ENCODE measurements at places on chromosomes 4 and X. TPM values are rescaled to one million over a fixed set of nuclear protein-coding genes. Genes with fewer than 3 reads are reported as not detected.

DNA sequence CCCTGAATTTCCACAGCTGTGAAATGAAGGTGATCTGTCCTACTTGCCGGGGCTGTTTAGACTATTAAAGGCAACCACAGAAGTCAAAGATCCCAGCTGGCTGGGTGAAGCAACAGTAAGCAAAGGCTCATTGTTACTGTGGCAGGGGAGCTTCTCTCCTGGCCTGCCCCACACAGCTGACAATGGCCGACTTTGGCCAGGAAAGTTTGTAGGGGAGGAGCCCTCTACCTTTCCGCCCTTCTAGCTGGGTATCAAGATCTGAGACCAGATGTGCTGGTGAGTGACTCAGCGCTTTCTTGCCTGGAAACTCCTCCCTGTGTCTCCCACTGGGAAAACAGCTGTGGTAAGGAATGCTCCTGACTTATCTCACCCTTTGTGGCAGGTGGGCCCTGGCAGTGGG is 21.1 kb downstream of the RASSF6 start:
- peak overlapping the region; percentile 19 for H3K4me3 ChIP-seq
- DNase-seq: peak; percentile 90
- no peaks in the 10 kb centered on the region for H3K4me1 ChIP-seq
- no peaks in the 10 kb centered on the region for H3K36me3 ChIP-seq

DNA sequence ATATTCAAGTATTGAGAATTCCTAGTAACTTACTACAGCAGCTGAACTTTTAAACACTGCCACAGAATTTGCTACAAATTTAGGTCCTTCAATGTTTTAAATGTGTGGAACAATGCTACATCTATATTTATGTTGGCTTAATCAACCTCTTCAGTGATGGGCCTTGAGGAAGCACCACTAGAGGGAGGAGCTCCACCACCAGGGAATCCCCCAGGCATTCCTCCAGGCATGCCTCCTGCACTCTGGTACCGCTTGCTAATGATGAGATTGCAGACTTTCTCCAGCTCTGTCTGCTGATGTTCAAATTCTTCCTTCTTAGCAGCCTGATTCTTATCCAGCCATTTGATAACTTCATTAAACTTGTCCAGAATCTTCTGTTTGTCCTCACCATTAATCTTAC is 190.8 kb downstream of the HTR2C start:
- no peak overlapping the region for H3K4me3 ChIP-seq
- H3K27ac ChIP-seq: no peak overlapping the region
- H3K27me3 ChIP-seq: no peaks in the 10 kb centered on the region
- no peaks in the 10 kb centered on the region for H3K4me1 ChIP-seq

The POU3F4 gene
- 0.09 TPM for total RNA-seq

DNA sequence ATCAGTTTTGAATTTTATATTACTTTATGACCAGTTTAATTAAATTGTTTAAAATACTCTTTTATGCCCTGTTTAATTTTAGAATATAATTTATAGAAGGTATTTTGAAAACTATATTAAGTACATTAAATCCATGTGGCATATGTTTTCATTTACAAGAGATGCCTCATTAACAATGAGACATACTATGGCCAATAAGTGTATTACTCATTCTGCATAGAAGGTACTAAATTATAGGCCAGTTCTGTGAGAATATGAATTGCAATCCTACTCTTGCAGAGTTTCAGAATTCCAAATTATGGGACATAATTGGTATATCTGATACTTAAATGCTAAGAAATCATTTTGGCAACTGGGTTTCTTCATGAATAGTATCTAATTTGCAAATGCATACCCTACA is 951.1 kb downstream of the FAT4 start:
- DNase-seq: no peak
- no peak overlapping the region for H3K27ac ChIP-seq
- H3K27me3 ChIP-seq: no peaks in the 10 kb centered on the region
- no peak overlapping the region for H3K4me3 ChIP-seq

The UGT2B17 gene
- not detected for total RNA-seq

DNA sequence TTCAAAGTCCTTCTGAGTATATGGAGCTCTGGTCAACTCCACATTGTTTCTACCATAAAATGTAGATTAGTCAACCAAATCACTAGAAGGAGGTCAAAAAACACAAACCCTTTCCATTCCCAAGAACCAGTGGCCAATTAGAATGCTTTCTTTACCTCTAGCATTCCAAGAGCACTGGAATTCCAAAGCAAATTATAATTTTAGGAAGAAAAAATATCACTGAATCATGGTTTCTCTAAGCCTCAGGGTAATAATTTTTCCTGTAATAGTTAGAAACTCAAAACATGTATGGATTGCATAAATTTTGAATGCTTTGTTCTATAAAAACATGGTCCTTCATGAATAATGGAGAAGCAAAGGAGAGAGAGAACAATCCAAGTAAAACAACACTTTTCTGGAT is 39.5 kb downstream of the LEF1 start:
- DNase-seq: no peak
- H3K4me3 ChIP-seq: no peak overlapping the region
- H3K4me1 ChIP-seq: no peaks in the 10 kb centered on the region
- no peaks in the 10 kb centered on the region for H3K36me3 ChIP-seq

The TLR3 gene
- 0.16 TPM for total RNA-seq

- H3K27ac ChIP-seq: no peak overlapping the region
- H3K4me1 ChIP-seq: no peaks in the 10 kb centered on the region
- no peaks in the 10 kb centered on the region for H3K36me3 ChIP-seq
- H3K4me3 ChIP-seq: no peak overlapping the region
- H3K27me3 ChIP-seq: no peaks in the 10 kb centered on the region
- peak; percentile 38 for DNase-seq
These were observed 41.3 kb upstream of the CRMP1 start for GRCh38 chr4:5933996-5934831.

The MXD4 gene
- 27.1 TPM for total RNA-seq

The NUDT6 gene
- total RNA-seq: 3.4 TPM

- no peak for DNase-seq
- H3K4me3 ChIP-seq: no peak overlapping the region
- H3K36me3 ChIP-seq: peaks cover 17% of the 10 kb centered on the region
- no peaks in the 10 kb centered on the region for H3K4me1 ChIP-seq
These were observed 2.9 kb upstream of the MND1 start for GRCh38 chr4:153341575-153342090.

DNA sequence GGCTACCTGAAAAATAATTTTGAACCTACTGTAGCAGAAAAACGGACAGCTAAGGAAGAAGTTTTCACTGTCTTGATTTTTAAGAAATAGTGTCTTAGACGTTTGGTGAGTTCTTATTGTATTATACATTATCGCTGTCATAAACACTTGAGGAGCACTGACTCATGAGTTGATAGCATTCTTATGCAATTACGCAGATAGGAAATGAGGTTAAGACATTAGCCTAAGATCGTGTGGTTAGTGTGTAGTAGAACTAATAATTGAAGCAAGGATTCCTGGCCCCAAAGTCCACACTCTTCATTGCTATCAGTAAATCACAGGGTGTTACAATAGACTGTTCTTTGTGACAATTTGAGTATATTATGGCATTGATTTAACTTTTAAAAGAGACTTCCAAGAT is 238.1 kb downstream of the ARAP2 start:
- no peaks in the 10 kb centered on the region for H3K27me3 ChIP-seq
- H3K27ac ChIP-seq: no peak overlapping the region
